ENCODE measurements at places on chromosomes 7 and 10. TPM values are rescaled to one million over a fixed set of nuclear protein-coding genes. Genes with fewer than 3 reads are reported as not detected.
A peak's percentile ranks its signal among the peaks of the same experiment; 100 is the strongest.

Gene SMO
- polyA plus RNA-seq = 121 TPM

Gene CFAP58
- polyA plus RNA-seq = 0.45 TPM

Gene FAM180A
- polyA plus RNA-seq = not detected

Gene ABCB4
- 2.7 TPM for polyA plus RNA-seq

Gene CALML3
- not detected for polyA plus RNA-seq

GRCh38 chr7:6209340-6209739, 63.1 kb downstream of the CYTH3 start:
- DNase-seq = no peak

DNA sequence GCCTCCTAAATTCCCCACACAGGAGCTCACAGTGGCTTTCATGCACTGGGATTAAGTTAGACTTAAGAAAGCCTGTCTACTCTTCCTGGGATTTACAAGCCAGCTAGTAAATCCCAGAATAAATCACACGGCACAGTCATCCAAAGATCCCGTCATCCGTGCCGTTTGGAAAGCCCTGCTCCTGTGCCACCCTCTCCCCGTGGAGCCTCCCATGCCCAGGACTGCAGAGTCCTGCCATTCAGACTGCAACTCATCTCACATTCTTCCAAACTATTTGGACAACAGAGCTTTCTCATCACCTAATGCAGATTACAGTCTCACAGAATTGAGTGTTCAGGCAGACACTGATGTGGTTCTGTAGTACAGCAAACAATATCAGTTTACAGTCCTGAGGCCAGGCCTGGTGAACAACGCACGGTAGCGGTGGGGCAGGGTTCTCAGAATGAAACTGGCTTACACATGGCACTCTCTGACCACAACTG, 166.5 kb downstream of the EGFR start:
- no peak for DNase-seq

GRCh38 chr10:118256825-118257570, 85.1 kb downstream of the FAM204A start:
- DNase-seq = no peak

DNA sequence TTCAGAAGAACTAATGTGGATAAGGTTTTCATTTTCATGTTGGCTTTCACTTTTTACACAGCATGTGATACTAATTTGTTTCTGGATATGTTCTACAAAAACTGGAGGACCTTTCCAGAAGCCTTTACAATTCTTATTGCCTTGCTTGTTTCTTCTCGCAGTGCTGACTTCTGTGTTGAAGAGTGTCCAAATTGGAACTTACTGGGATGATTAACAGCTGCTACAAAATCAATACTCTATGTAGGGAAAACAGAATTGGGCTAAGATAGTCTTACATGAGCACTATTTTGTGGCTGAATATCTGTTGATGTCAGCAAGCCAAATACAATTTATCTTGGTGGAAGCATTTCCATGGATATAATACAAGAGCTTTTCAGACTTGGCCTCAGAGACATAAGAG, 351.2 kb downstream of the DGKB start:
- DNase-seq = no peak

GRCh38 chr7:29770371-29770770, 35.9 kb upstream of the WIPF3 start:
- DNase-seq = no peak

GRCh38 chr10:70381471-70382421, 679 bp downstream of the LRRC20 start:
- DNase-seq = peak; percentile 51

DNA sequence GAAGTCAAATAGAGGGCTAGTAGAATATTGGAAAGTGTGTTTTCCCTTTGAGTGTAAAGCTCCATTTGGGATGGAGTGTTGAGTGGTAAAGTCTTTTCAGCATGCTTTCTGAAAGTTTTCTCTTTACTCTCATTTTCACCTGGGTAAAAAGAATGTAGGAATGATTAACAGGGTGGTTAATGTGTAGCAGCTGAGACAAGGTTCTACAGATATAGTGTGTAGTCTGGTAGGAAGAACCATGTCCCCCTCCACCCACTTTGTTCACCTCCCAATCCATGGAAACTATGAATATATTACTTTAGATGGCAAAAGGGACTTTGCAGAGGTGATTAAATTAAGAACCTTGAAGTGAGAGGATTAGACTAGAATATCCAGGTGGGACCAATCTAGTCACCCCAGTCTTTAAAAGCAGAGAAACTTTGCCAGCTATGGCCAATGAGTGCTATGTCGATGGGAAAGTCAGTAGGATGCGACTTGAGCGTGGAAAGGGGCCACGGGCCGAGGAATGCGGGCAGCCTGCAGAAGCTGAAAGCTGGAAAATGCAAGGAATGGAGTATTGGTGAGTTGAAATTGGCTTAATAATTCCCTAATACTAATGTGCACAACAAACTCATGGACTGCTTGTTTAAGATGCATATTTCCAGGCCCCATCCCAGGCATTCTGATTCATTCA, 166.3 kb upstream of the AHR start:
- no peak for DNase-seq

- DNase-seq = no peak
Measured at GRCh38 chr10:77501152-77501845, 136.3 kb downstream of the KCNMA1 start.

- DNase-seq = peak; percentile 76
Measured at GRCh38 chr7:7099584-7100014, 82.7 kb upstream of the C1GALT1 start.

- DNase-seq = no peak
Measured at GRCh38 chr7:77504951-77505350, 32.1 kb upstream of the PTPN12 start.

DNA sequence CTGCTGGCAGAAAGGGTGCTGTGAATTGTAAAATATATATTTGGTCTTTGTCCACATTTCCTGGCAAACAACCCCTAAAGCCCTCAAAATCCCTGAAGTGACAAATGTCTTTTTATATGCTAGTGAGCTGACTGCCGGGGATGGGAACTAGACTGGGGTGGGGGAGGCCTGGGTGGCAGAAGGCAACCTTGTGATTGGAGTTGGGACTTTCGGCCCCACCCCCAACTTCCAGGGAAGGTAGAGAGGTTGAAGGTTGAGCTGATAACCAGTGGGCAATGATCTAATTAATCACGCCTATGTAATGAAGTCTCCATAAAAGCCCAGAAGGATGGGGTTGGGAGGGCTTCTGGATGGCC, 2.7 kb downstream of the EPHA1 start:
- no peak for DNase-seq
